ENCODE measurements at places on chromosomes 11 and 22.

DNA sequence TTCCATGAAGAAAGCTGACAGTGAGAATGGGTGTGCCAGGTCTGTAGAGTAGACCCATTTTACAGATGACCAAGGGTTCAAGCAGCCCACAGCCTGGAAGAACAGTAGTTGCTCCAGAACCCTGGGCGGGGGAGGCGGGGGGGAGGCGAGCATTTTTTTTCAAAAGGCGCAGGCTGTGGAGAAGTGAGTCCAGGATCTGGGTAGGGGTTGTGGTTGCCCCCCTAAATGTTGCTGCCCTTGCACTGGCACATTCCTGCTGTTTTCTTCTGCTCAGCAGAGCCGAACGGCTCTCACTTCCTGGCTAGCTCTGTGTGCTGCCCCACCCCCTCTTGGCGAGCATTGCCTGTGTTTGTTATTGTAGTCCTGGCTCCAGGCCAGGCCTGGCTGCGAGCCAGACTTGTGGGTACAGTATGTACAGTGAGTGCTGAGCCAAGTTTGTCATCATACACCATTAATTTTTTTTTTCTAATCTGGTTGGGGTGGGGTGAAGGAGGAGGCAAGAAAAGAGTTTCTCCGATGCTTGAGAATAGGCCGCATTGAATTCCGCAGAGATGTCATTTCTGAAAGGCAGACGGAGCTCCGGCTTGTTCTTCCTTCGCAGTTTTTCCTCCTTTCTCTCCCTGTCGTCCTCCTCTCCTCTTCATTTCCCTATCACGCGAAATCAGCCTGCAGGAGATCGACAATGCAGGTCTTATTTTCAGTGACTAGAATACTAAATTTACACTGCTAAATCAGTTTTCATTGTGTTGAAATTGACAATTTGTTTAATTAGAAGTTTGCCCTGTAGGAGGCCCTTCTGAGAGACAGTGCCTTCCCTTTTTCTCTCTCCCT is 100.5 kb downstream of the ZBTB16 start:
- peak; percentile 85 for DNase-seq

GRCh38 chr11:109130910-109131309 is 291.1 kb upstream of the C11orf87 start:
- DNase-seq = no peak

DNA sequence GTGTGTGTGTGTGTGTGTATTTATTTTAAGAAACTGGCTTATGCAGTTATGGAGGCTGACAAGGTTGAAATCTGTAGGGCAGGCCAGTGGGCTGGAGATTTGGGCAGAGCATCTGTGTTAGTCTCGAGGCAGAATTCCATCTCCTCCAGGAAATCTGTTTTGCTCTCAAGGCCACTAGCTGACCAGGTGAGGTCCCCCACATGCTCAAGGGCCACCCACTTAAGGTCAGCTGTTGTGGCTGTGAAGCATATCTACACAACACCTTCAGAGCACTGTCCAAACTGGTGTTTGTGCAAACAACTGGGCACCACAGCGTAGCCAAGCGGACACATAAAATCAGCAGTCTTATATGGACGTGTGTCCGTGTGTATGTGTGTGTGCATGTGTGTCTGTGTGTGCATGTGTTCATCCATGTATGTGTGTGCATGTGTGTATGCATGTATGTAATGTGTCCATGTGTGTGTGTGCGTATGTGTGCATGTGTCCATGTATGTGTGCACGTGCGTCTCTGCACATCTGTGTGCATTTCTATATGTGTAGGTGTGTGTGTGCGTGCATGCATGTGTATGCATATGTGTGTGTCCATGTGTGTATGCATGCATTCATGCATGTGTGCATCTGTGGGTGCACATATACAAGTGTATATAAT is 400.9 kb downstream of the BRD1 start:
- no peak for DNase-seq

- DNase-seq = no peak
Measured at GRCh38 chr11:16899708-16900303, 114.4 kb downstream of the PLEKHA7 start.

DNA sequence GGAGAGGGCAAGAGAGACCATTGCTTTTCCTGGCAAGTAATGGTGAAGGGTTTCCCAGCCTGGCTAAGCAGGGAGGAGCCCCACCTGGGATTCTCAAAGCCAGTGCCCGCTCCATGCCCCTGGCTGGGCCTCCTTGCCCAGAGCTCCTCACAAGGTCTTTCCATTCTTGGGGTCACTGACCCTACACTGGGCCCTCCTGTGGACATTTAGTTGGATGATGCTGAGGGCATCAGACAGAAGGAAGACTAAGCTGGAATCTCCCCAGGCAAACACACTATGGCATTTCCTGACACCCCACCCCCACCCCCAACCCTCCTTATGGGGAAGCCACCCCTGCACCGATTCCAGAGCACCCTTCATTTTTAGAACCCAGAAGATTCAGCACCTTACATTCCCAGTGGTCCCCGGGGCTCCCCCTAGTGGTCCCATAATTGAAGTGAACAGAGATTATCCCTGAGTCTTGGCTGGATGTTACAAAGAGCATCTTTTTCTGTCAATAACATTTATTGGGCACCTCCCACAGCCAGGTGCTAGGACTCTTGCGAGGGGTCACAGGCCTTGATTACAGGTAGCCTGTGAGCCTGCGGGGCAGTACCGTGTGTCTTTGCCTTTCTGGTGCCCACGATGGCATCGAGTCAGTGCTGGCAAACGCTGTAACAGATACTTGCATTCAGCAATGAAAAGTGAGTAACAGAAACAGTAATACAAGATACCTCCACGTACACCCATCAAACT is 548.5 kb downstream of the BUD13 start:
- DNase-seq = peak; percentile 4

GRCh38 chr11:69131644-69132300 is 24.0 kb upstream of the SMIM38 start:
- DNase-seq = no peak

- DNase-seq = no peak
Measured at GRCh38 chr11:35088676-35089075, 50.3 kb upstream of the CD44 start.

DNA sequence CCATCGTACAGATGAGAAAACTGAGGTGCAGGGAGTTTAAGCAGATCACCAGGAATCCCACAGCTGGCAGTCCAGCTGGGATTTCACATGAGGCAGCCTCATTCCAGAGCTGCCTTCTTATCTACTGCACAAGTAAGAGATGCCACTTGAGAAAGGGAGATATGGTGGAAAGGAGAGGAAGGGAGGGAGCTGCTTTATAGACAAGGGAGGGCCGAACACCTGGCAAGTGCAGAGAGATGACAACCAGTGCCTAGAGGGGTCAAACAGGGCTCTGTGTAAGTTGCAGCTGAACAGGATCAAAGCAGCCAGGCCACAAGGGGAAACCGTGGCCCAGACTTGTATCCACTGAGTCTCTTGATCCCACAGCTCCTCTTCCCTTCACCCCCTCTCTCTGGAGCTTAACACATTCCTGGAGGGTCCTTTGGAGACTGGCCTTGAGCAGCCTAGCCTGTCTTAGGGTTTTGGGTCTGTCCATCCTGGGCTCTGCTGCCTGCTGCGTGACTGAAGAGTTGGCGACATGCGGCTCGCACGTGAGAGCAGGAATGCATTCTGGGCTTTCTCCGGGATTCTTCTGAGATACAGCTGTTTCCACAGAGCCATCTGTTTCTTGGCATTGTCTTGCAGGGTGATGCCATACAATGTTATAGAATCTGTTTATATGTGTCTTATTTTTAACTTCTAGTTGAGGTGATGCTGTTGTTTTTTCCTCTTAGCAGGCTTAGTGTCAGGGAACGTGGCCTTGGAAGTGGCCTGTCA is 268.5 kb upstream of the SYN3 start:
- DNase-seq = no peak

DNA sequence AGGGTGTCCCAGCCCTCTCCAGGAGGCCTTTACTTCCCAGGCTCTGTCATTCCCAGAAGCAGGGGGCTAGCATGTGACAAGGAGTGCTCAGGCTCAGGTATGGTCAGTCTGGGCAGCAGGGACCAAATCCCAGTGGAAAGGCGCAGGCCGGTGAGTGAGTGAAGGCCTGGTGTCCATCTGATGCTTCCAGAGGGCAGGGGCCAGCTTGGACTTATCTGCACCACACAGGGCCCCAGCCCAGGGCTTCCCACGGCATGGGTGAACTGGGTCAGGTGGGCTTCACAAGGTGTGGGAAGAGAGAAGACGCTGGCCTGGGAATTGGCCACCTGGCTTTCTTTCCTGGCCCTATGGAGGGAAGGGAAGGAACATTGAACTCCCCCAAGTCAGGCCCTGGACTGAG is 20.4 kb upstream of the APOBEC3A start:
- DNase-seq = no peak

- no peak for DNase-seq
Measured at GRCh38 chr11:92545906-92546471, 321.4 kb downstream of the FAT3 start.

- DNase-seq = no peak
Measured at GRCh38 chr11:116989184-116989583, 109.0 kb downstream of the SIK3 start.

Data from stimulated activated CD4-positive, alpha-beta T cell treated with anti-CD3 and anti-CD28 coated beads, Interleukin-2, amount 100 ng/mL, for 4 hours (primary cell).